ENCODE measurements at places on chromosomes 12 and 14.

- no peak for DNase-seq
Observed at GRCh38 chr14:74919421-74920165, 3.5 kb downstream of the RPS6KL1 start.

DNA sequence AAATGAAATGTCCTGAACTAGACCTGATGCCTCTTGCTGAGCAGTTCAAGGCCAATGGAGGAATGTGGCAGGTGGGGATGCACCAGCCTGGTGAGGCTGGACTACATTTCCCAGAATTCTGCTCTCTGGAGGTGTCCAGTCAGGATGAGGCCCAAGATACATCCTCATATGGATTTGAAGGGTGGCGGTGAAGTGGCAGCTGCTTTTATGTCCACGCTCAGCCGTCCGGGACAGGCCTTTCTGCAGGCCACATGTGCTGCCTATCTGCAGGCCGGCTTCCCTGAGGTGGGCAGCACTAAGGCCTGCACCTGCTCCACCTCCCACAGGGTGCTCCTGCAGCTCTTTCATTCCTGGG, 230.2 kb downstream of the BCL11B start:
- no peak for DNase-seq

DNA sequence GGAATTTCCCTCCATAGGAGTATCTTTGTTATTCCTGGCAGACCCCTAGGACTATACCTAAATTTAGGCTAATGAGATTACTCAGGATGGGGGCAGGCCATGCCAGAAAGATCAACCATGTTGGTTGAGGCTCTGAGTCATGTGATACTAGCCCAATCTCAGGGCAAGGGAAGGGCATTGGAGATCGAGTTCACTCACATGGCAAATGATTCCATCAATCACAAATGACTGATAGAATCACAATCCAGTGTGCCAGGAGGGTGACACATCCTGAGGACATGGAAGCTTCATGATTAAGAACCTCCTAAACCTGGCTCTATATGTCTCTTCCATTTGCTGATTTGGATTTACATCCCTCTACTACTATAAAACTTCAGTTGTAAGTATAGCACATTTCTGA, 182.3 kb downstream of the NTF3 start:
- peak; percentile 21 for DNase-seq

DNA sequence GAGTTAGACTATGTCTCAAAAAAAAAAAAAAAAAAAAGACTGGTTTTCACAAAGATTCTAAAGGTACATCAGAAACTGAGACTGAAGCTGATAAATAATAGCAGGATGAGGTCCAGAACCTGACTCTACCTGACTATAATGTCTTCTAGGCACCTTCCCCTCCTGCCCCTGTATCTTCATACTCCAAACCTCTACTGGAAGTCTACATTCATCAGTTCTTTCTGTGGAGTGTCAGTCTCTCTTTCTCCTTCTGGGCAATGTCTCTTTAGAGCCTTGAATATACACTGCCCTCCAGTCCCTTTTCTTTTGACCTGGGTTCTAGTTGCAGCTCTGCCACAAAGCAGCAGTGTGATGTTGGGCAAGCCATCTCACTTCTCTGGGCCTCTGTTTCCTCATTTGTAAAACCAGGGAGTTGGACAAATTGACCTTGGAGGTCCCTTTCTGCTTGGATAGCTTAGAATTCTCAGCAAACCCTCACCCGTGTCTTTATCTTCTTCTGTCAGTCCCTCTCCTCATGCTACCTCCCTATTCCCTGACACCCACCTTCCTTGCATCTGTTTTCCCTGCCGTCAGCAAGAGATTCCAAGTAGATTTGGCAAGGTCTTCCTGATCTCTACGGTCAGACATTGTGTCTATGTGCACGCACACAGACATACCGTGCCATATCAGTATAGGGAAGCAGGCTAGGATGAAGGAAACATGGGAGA, 4.3 kb downstream of the NFE2 start:
- DNase-seq = no peak

- peak; percentile 37 for DNase-seq
Observed at GRCh38 chr12:58314610-58315009, 373.2 kb downstream of the ATP23 start.

DNA sequence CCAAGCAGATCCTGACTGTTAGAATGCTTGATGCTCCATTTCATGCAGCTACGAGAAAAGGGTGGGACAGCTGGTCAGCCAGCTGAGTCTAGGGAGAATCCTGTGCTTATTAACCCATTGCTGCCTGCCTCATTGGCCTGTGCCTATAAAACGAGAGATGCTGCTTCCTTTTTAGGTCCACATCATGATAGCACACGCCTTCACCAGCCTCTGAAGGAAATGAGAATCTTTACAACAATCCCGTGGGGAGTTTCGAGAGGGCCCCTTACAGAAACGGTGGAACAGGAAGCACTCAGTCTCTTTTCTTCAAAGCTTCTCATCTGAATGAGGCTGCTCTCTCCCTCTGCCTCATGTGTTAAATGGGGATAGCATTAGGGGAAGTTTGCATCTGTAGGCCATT, 147.3 kb upstream of the RFLNA start:
- DNase-seq = no peak

- DNase-seq = no peak
Observed at GRCh38 chr12:93664573-93665138, 12.5 kb upstream of the CRADD start.

GRCh38 chr14:77240336-77240915, 30.6 kb downstream of the NGB start:
- no peak for DNase-seq

GRCh38 chr12:49470986-49471385, 67.8 kb upstream of the KCNH3 start:
- DNase-seq = no peak

DNA sequence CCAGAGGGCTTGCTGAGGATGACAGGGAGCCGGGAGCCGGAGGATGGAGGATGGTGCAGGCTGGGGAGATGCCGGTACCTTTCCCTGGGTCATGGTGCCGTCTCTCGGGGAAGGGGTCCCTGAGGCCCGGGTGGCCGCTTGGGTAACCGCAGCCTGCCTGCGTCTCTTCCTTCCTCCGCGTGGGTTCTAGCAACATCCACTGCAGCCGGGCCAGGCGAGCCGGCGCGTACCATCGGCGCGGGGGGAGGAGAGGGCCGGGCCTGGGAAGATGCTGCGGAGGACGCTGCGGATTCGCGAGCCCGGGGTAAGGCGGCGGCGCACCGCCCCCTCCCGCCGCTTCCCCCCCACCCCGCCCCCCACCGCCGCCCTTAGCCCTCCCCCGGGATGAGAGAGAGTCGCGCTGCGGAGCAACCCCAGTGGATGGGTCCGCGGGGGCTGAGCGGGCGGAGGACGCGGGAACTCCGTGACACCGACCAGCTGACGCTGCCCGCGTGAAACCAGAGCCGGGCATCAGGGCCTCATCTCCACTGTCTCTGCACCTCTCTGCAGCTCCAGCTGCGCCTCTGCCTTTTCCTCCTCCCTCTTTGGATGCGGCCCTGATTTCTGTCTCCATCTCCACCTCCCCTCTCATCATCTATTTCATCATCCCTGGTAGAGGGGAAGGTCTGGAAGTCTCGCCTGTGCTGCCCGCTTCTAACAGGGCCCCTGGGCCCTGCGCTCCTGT, at the start of gene FAIM2:
Gene FAIM2 (minus strand): TSS at position 201 of the 724 bp plus-strand sequence. CDS start 108 bp downstream, at position 93.
- DNase-seq = peak; percentile 74

- DNase-seq = no peak
Observed at GRCh38 chr14:75904311-75904710, 77.5 kb downstream of the TGFB3 start.

DNA sequence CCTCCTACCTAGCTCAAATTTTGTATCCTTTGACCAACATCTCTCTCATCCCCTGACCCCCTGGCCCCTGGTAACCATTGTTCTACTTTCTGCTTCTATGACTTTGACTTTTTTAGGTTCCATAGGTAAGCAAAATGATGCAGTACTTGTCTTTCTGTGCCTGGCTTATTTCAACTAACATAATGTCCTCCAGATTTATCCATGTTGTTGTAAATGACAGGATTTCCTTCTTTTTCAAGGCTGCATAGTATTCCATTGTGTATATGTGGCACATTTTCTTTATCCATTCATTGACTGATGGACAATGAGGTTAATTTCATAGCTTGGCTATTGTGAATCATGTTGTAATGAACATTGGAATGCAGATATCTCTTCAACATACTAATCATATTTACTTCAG, 170.1 kb downstream of the DPY19L2 start:
- no peak for DNase-seq

GRCh38 chr12:6203601-6204000, 3.4 kb downstream of the CD9 start:
- no peak for DNase-seq

DNA sequence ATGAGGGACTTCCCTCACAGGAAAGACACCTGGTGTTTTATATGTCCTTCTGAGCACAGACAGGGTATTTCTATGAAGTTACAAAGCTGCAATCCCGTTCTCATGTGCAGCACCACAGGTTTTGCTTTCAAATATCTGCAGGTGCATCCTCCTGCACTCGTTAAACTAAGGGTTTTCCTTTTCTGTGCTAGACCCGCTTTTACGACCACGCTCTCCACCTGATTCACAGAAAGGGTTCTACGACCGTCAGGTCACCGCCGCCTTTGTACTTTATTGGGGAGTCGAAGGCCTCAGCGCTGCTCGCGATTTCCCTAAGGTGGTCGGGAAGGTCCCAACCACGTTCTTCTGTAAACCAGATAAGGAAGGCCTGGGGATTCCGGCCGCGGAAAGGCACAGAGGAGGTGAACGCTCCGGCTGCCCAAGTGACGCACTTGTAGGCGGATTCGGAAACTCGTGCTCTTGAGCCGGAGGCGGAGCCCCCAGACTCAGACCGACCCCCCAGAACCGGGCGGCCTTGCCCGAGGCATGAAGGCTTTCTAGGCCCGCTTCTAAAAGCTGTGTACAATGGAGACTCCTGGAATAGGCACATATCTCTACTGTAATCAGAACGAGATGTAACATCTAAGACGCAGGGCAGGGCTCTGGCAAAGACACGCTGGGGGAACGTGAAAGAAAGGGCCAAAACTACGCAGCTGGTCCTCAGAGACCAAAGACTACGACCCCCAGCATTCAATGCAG, 995 bp upstream of the HSP90B1 start:
- peak; percentile 83 for DNase-seq

DNA sequence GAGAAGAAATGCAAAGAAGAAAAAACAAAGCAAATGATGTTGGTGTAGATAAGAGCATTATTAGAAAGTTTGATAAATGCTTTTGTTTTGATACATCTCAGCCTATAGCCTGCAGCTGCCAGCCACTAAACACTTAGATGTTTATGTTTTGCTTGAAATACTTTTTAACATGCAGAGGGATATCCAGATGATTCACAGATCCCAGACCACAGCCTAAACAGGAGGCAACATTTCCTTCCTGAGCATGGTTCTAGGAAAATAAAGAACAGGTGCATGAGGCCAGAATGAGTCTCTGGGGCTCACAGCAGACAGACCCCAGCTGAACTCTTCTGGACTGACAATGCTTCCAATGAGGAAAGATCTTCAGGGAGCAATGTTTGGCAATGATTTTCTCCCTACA, 103.7 kb upstream of the EEA1 start:
- DNase-seq = no peak

- DNase-seq = no peak
Observed at GRCh38 chr14:103188810-103189480, 65.7 kb downstream of the TNFAIP2 start.

DNA sequence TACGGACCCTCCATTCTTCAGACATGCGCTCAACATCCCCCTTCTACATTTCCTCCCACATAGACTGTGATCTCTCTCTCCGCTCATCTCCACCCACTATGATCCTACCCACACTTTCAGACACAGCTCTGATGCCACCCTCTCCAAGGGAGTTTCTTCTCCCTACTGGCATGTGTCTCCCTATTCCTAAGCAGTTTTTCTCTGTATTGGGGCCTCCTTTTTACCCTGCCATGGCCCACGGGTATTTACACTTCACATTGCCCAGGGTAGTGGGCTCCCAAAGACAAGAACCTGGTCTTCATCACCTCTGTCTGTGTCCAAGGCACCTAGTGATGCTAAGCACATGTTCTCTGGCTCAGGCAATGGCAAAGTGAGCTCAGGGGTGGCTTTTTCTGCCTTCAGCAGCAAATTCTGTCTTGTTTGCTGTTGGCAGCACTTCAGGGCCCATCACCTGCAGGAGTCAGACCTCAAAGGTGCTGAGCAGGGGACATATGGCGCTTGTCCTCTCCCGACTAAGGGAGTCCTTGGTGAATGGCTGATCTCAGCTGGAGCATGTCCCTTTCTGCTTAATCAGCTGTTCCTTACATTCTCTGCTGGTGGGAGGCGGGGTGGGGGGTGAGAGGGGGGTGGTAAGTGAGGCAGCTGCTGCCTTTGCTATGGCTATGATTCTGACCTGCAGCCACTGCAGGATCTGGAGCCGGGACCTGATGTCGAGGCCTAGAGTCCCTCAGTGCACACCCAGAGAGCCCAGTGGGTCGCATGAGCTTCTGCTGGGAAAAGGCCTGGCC, 256.8 kb downstream of the PCNX1 start:
- no peak for DNase-seq

DNA sequence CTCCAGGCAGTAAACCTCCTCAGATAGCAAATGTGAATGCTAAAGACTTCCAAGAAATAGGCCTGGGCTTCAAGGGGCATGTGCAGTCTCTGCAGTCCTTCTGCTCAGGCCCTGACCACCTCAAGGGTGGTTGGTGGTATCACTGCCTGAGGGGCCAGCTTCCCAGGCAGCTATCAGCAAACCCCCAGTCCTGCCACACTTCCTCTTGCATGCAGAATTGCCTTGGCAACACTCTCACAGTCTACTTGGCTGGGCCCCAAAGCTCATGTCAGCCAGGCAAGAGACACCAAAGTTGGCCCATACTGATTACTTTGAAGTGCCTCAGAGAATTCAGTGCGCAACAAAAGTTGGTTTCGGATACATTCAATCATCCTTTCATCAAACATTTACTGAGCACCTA, 3.5 kb upstream of the ASB8 start:
- DNase-seq = no peak

DNA sequence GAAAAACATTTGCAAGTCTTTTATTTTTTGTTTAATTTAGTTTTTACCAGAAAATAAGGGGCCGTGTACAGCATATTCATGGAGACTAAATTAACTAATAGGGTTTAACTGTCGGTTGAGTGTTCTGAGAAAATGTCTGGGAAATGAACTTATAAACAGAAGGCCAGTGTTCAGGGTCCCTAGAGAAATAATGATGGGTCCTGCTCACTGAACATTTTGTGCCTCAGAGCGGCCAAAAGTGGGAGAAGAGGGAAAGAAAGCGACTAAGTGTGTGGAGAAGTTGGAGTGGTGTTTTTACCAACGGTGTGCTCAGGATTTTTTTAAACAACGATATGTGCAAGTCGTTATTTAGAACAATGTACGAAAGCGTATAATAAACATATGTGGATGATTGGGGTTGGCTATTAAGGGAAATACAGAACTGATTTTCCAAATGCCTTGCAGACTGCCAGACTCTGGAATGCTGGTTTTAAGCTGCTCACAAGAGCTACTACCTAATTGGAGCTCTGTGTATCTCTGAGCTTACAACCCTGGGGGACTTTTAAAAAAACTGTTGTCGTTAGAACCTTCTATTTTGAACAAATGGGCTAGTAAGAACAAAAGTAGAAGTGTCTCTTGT, 166.7 kb downstream of the SLC38A4 start:
- DNase-seq = no peak

DNA sequence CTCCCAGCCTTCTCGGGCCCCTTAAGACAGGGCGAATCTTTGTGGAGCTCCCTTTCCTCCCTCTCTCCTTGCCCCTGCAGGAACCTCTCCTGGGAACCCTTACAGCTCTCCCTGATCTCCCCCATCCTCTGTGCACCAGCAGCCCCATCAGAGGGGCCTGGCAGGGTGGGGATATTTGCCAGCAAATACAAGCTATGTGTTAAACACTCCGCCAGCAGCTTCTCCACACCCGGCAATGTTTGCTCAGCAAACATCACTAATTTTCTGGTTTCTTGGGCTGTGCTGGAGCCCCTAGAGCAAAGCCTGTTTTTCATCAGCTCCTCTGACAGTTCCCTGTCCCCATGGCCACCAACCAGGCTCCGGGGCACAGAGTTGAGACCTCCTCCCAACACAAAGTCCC, 147.5 kb upstream of the LHX5 start:
- no peak for DNase-seq

All from fibroblast of skin of left quadriceps (primary cell).